ENCODE measurements at places on chromosomes 13 and 19.

- no peak for DNase-seq
Measured at GRCh38 chr13:48236528-48237353, 3.7 kb downstream of the ITM2B start.

DNA sequence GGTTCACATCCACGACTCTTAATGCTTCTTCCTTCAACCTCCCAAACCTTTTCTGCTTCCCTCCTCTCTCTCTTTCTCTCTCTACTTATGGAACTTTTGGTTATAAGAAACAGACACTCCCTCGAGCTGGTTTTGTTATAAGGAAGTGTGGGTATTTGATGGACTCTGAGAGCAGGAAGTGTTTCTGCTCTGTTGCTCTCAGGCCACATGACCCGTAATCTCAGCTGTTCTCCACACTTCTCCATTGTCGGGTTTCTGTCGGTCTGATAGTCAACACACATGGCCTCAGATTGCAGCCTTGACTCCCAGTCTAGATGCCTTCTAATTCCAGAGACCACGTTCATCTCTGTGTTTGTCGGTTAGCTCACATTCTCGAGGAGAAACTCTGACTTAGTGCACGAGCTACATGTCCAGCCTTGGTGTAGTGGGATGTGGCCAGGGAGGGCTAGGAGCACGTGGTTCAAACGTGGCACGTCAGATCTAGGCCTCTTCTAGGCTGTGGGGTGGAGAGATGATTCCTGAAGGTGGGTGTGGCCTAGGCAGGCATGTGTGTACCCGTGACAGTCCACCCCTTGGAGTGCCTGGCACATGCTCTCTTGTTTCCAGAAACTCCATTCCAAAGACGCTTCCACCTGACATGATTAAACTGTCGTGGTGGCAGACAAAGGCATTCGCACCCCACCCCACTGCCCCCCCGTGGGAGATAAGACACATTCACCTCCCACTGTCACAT lies 26.3 kb downstream of the CNFN start:
- DNase-seq: no peak

GRCh38 chr13:66369666-66370065 lies 860.5 kb downstream of the PCDH9 start:
- DNase-seq: no peak

GRCh38 chr13:41541142-41541938 lies 84.0 kb downstream of the RGCC start:
- DNase-seq: no peak

DNA sequence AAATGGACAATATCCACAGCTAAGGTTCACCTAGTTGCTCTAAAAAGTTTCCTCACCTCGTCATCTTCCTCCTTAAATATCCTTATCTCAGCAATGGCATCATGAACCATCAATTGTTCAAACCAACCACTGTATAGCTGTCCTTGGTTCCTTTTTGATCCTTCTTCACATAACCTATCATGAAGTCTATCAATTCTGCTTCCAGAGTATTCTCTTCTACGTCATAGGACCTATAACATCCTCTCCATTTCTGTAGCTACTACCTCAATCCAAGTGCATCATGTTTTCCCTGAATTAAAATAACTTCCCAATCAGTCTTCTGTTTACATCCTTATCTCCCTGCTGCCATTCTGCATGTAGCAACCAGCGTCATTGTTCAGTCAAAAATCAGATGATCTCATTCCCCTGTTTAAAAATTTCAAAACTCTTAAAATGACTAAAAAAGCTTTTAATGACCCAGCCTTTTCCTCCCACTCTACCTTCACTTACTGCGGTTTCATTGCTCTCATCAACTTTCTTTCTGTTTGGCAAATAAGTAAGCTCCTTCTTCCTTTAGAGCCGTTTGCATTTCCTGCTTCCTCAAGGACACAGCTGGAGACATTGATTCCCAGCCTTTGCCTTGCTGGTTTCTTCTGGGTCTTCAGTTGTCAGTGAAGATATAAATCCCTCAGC lies 223.9 kb upstream of the MIR17HG start:
- no peak for DNase-seq

DNA sequence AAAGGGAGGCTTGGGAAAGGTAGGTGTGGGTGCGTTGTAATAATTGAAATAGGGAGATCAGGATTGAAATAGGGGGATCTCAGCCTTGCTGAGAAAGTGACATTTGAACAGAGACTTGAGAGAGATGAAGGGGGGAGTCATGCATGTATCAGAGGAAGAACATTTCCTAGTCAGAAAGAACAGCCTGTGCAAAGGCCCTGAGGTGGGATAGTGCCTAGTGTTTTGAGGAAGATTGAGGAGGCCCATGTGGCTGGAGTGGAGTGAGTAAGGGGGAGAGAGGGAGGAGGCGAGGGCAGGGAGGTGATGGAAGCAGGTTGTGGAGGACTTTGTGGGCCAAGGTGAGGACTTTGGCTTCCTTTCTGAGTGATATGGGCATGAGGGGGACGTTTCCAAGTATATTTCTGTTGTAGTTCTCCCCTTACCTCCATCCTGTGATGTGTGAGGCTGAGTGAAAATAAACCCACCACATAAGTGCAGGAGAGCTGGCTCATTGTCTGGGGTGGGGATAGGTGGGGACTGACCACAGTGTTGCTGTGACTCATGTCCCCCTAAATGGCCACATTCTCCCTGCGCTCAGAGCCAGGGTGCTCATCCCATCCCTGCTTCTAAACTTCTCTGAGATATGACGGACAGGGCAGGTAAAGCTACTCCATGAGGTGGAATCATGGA lies 17.8 kb downstream of the ACTL9 start:
- no peak for DNase-seq
